ENCODE measurements at places on chromosomes 6 and 20. TPM values are rescaled to one million over a fixed set of nuclear protein-coding genes. Genes with fewer than 3 reads are reported as not detected.

GRCh38 chr20:40978761-40979160, 49.9 kb upstream of the TOP1 start:
- no peak for DNase-seq

The BTN1A1 gene
- total RNA-seq: not detected

DNA sequence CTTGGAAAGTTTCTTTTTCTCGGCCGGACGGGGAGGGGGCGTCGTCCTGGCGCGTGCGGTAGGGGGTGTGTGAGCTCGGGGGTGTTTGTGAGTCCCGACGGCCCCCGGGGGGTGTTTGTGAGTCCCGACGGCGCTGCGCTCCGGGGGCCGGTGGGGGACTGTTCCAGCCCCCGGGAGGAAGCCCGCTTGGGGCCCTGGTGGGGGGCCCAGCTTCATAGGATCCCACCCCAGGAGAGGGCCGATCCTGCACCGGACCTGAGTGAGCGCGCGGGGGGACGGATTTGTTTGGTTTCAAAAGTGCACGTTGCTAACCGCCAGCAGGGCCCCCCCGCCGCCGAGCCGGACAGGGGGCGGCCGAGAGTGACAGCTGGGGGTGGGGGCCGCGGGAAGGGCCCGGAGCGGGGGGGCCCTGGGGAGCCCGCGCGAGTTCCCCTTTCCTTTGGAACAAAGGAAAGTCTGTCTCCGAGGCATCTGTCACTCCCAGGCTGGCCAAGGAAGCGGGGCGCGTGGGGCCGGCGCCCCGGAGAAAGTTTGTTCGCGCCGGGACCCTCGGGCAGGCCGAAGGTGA, 485 bp downstream of the TGIF2 start:
- no peak for DNase-seq

GRCh38 chr20:34980543-34981233, 25.0 kb downstream of the MYH7B start:
- no peak for DNase-seq

The TTLL9 gene
- total RNA-seq: not detected

DNA sequence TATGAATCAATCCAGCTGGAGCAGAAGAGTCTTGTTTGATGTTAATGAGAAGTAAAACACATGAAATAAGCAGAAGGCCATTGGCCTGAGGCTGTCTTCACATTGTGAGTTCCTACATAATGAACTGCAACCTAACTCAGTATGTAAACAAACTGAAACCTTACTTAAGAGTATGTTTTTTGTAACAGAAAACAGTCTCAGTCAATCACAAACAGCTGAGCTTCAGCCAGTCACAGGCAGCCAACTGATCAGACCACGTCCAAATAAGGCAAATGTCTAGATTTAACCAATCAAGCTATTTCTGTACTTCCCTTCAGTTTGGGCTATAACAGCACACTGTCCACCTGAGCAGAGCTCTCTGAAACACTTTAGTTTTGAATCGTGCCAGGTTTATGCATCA, 234.7 kb downstream of the TRDN start:
- DNase-seq: no peak

GRCh38 chr20:52379723-52380336, 188.3 kb upstream of the ZFP64 start:
- DNase-seq: peak; percentile 19

DNA sequence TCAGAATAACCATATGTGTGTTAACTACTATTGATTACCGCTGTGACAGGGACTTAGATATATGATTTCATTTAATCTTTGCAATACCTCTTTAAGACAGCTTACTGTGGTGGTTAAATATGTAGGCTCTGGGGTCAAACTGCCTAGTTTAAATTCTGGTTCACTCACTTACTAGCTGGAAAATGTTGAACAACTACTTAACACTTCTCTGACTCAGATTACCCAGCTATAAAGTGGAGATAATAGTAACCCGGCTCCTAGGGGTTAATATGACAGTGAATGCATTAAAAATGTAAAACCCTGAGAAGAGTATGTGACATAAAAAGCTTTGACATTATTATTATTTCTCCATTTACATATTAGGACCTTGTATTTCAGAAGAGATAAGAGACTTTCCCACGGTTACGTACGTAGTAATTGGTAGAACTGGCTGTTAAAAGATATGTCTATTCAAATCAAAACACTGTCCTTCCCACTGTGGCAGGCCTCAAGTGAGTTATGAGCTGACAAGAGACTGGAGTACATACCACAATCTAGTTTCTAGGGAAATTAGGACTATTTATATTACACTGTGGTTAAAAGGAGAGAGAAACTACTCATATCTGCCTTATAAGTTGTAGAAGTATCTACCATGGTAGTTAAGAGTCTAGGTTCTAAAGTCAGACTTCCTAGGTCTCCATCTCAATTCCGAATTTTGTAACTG, 4.4 kb upstream of the PLCB1 start:
- no peak for DNase-seq

The SRPK1 gene
- 110 TPM for total RNA-seq

DNA sequence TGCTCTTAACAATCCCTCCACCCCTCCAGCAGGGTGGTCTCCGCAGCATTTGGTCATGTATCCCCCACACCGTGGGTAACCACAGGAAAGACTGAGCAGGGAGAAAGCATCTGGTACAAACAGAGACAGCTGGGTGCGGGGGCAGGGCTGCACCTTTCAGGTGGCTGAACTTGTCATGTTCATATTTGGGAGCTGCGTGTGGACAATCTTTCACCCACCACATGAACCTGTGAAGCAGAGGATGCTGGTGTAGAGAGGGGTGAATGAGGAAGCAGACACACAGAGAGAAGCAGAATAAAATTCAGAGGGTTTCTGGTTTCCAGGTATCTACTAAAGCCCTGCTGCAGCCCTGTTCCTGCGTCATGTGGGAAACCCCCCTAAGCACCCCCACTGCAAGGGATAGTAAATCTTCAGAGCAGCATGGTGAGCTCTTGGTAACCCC, 8.9 kb downstream of the GFOD1 start:
- no peak for DNase-seq

The MUCL3 gene
- not detected for total RNA-seq

DNA sequence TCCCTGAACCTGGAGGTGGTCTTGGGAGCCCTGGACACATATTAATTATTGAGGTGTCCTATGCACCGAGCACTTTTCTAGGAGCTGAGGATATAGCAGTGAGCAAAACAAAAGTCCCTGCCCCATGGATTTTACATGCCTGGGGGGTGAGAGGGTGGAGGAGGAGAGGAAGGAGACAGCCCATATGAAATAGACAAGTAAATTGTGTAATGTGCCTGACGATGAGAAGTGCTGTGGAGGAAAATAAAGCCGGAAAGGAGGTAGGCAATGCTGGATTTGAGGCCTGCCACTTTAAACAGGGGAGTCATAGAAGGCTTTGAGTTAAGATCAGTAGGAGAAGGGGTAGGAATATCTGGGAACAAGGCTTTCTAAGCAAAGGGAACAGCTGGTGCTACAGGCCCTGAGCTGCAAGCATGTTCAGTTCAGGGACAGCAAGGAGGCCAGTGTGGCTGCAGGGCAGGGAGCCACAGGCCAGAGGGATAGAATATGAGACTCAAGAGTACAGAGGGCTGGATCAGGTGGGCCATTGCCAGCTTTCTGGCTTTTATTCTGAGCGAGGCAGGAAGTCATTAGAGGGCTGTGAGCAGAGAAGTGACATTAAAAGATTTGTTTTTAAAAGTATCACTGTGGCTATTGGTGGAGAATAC, 19.1 kb upstream of the MYLIP start:
- no peak for DNase-seq

GRCh38 chr6:52512199-52512598, 64.7 kb downstream of the TRAM2 start:
- peak; percentile 87 for DNase-seq

GRCh38 chr20:48354903-48355302, 472.9 kb downstream of the PREX1 start:
- DNase-seq: no peak

The DPPA5 gene
- total RNA-seq: not detected

DNA sequence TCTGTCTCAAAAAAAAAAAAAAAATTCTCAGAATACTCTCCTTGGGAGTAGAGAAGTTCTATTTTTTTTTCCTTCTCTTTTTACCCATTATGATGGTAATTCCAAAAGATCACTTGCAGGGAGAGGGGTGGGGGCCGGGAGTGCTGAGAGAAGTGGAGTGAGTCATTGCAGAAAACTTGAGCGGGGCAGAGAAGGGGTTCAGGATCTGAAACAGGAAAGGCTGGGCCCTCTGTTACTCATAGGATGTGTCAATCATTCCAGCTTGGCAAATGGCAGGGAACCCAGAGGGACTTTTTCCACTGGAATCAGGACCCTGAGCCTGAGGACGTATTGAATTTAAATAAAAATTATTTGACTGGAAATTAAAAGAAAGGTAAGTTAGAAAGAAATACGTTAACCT, 111.4 kb upstream of the ARMC2 start:
- DNase-seq: peak; percentile 86

The SMIM28 gene
- not detected for total RNA-seq

The ZNF184 gene
- 9.5 TPM for total RNA-seq

GRCh38 chr20:24628985-24629384, 159.6 kb downstream of the SYNDIG1 start:
- DNase-seq: no peak

The PRR18 gene
- total RNA-seq: not detected

DNA sequence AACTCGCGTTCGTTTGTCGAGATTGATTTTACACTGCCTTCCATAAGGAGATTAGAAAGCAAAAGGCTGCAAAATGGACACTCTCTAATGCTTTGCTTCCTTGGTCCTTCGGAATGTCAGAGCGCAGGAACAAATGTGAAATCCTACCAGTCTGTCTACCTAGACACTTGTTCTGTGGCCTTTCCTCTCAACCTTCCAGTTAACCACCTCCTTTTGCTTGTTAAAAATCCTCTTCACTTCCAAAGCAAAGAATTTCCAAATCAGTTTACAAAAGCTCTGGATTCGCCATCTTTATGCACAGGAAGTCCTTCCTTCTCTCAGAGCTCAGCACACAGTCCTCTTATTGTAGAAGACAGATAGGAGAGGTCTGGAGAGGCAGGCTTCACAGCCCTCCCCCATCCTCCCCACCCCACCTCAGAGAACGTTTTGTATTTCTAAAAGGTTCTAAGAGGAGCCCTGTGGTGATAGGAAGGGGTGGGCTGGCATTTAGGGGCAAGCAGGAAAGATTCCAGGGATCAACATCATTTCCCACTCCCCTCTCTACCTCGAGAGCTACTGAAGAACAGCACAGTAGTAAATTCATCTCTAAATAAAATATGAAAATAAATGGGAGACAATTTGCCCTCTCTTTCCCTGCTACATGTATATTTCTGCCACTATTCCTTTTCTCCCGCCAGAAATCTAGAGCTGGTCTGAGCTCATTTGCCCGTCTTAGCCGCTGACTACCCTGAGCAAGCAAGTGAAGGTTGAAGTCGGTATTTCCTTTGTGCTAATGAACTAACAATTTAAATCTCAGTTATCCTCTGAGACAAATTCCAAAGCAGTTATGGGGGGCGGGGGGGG, 18.9 kb downstream of the TFAP2A start:
- no peak for DNase-seq

DNA sequence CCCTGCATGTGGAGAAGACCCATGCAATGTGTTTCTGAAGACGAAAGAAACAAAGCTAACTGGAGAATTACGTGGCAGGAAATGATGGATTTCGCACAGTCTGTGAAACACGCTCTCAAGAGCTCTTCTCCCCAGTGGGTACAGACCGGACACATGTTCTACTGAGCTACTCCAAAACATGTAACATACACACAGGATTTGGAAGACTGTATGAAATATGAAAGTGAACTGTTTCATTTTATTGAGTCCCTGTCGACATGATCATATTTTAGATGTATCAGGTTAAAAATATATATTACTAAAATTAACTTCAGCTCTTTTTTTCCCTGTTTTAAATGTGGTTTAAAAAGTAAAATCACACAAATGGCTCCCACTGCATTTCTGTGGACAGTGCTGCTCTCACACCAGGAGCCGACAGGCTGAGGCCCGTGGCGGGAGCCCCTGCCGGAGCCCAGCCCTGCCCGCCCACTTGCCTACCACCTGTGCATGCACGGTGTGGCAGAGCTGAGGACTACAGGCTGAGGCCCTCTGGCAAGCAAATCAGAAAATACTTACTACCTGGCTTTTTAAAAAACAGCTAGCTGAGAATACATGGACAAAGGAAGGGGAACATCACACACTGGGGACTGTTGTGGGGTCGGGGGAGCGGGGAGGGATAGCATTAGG, 58.9 kb upstream of the NXT1 start:
- peak; percentile 61 for DNase-seq

Measured in lower leg skin (tissue), 4 donors.